ENCODE measurements at places on chromosomes 2 and 18.

DNA sequence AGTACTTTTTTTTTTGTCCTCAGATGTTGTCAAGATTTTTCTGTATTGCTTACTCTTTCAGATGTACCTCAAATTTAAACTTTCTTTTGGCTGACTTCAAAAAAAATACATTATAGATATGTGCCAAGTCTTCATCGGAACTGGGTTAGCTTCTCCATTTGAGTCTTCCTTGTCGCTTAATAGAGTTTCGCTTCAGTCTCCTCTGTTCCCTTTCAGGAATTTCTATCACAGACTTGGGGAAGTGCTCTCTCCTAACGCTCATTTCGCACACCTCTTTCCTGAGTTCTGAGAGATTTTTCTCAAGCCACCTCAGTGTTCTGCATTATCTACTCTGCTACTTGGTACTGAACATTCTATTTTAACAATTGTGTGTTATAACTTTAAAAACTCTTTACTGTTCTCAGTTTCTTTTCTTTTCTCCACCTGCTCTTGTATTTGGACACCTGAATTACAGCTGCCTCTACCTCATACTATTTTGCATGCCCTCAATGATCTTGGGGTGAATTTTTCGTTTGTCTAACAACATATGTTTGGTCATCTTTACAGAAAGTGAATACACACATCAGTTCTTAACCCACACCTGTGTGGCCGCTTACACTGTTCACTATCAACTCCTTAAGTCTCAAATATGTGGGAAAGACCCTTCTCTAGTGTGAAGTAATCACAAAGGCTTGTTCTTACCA lies 16.5 kb downstream of the PTPN2 start:
- DNase-seq = no peak

DNA sequence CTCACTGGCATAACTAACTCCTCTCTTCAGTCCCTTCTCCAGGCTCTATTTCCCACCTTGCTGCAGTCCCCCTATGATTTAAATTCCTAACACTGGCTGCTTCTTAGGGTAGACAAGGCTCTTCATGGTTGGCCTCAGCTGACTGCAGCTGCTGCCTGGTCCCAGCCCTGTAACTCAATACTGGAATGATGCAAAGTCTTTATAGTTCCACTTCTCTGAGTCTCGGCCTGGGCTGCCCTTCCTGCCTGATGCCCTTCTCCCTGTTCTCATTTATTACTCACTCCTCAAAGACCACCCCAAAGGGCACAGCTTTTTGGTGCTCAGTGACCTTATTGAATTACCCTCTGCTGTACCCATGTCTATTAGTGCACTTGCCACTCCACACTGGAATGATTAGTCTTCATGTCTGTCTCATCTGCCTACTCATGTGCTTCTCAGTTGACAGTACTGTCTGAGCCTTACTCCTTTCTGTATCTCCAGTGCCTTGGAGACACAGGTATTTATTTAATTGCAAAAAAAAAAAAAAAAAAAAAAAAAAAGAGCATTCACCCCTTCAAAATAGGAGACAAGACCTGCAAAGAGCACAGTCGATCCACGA lies 199.4 kb upstream of the REV1 start:
- DNase-seq = no peak

GRCh38 chr2:24438106-24438505 lies 52.9 kb upstream of the NCOA1 start:
- no peak for DNase-seq

DNA sequence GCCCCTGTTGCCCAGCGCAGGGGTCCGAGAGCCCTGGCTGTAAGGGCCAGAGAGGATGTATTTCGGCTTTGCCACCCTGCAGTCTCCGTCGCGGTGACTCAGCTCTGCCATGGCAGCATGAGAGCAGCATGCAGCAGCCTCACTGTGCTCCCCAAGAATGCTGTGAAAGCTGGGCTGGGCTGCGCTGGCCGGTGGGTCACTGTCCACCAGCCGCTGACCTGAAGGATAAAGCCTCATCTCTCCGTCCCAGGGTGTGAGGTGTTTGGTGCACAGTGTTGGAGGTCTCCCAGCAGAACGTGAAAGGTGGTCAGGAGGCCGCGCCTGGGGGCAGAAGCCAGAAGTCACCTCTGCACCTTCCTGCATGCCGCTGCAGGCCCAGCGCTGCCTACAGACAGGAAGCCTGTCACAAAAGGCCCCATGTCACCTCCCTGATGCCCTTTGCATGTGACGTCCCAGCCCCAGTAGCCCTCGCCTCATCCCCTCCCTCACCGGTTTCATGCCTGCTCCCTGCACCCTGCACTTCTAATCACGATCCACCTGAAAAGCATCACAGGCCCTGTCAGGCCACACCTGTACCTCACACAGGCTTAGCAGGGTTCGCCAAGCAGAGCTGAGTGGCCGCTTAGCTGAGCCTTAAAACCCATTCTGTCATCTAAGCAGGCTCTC lies 342.1 kb downstream of the EIPR1 start:
- DNase-seq = no peak

GRCh38 chr18:12686100-12686499 lies 16.4 kb downstream of the CEP76 start:
- DNase-seq = peak; percentile 22

DNA sequence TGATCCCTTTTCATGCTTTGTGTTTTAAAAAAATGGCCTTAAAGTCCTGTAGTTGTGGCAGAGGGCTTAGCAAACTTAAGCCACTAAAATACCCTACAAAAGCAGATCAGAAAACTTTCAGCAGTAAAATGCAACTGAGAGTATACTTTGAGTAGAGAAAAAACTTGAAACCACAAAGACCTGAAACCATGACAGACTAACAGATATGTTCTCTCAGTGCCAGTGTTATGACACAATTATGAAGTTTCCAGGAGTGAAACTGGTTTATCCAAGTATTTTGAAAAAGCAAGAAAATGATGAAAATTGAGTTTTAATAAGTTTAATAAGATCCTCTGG lies 74.5 kb downstream of the SPRED2 start:
- no peak for DNase-seq
